ENCODE measurements at places on chromosomes 3 and 15.

DNA sequence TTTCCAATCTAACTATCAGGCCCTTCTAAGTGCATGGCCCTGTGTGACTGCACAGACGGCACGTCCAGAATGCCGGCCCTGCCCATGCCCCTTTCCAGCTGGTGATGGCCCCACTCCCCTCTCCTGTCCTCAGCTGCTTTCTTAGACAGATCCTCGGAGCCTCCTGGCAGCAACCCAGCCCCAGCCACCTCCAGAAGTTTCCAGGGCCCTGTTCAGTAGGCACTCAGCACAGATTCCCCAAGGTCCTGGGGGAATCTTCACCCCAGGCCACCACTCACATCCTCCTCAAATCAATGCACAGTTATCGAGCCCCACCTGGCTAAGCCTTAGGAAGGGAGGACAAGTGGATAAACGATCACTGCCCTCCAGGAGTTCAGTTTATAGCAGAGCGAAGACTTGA is 1.4 kb upstream of the CRABP1 start:
- DNase-seq: no peak

- DNase-seq: no peak
Measured at GRCh38 chr3:67531181-67532101, 123.0 kb downstream of the SUCLG2 start.

DNA sequence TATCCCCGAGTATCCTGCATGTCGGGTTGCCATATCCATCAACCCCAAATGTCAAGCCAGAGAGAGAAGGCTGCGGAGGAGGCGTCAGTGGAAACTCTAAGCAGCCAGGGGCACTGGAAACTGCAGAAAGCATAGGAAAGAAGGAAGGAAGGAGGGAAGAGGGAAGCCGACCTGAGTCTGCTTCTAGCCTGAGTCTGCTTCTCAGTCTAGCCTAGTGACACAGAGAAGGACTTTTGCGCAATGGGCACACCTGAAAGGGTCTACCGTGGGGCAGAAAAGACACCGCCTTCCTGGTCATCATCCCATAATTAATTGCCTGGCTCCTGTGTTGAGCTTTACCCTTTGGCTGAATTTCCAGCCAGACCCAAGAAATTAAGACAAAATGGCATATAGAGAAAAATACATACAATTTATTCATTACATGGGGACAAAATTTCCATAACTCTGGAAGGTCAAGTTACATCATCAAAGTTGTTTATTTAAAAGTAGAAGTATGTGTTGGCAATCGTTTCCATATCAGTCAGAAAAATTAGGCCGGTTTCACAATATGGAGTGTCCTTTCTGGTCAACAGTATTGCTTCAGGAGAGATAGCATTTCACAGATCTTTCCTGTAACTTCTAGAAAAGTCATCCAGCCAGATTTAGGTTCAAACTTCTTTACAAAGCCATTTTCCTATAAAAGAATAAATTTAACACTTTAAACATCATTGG is 10.3 kb downstream of the BCL2A1 start:
- no peak for DNase-seq

DNA sequence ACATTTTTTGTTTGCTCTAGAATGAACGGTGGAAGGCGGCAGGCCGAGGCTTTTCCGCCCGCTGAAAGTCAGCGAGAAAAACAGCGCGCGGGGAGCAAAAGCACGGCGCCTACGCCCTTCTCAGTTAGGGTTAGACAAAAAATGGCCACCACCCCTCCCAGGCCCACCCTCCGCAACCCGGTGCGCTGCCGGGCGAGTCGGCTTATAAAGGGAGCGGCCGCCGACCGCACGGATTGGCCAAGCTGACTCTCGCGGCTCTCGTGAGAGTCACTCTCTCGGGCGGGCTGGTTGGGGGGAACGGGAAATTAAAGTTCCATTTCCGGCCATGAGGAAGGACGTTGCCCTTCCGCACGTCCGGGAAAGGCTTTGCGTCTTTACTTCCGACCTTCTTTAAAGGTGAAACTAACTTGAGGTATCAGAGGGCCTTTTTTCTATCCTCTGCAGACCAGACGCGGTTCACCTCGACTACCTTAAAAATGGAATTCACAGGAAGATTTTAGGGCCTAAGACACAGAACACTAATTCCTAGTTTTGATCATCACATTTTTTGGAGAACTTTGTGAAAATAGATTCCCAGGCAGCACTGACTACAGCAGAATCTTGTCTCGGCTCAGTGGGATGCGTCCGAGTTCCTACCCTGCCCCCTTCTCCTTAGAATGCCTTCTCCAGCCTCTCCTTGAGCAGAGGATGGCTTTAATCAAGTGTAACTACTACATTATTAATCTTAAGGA is at the start of gene TERC:
TERC (minus strand) TSS at position 179 of the 731 bp plus-strand sequence.
- DNase-seq: peak; percentile 85

DNA sequence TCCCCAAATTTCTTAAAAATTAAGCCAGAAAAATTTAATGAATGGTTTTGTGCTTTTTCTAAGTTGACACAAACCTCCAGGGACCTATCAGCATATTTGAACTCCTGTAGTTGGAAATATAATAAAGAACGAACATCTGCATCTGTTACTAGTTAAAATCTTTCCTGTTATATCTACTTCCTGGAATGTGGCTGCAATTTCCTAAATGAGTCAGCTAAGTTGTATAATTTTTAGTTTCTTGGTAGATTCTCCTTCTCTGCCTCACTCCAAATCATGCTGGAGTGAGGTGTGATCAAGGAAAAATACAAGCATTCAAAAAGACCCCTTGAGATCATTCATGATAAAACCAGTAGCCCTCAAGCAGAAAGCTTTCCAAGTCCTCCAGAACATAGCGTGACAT is 106.2 kb upstream of the MCTP2 start:
- DNase-seq: no peak
